ENCODE measurements at places on chromosomes 4 and X. TPM values are rescaled to one million over a fixed set of nuclear protein-coding genes. Genes with fewer than 3 reads are reported as not detected.

GRCh38 chrX:136961594-136962135, 72.1 kb downstream of the GPR101 start:
- DNase-seq, result no peak

Gene CC2D2A
- not detected for total RNA-seq

DNA sequence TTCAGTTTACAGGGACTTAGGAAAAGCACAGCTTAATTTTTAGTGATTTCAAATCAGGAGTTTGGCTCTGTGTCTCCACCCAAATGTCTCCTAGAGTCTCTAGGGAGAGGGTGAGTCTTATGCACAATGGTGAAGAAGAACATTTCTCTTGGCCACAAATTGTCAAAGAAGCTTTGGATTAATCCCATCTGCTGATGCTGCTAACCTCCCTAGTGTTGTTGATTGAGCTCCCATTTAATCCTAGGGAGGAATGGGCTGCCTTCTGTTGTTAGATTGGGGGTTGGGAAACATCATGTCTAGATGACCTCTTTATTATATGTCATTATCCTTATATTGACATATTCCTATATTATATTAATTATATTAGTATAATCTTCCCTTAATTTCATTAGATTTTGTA, 50.0 kb upstream of the PASD1 start:
- no peak for DNase-seq

Gene FGF13
- not detected for total RNA-seq

DNA sequence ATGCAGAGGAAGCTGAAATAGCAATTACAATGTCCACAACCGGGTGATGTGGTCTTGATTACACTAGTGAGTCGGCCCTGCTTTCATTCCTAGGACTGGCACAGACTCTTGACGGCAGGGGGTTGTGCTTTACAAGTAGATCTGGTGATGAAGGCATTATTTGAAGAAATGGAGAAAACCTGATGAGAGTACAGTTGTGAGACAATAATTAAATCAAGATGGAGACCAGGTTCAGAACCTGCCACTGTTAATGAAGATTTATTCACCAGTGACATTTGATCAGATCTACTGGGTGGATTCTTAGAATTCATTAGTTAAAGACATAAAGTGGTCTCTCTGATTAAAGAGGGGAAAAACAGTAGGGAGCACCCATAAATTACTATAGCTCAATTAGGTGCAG, 747.2 kb downstream of the STPG2 start:
- no peak for DNase-seq

Gene GLRA2
- total RNA-seq, result not detected

Gene HSFX3
- not detected for total RNA-seq

DNA sequence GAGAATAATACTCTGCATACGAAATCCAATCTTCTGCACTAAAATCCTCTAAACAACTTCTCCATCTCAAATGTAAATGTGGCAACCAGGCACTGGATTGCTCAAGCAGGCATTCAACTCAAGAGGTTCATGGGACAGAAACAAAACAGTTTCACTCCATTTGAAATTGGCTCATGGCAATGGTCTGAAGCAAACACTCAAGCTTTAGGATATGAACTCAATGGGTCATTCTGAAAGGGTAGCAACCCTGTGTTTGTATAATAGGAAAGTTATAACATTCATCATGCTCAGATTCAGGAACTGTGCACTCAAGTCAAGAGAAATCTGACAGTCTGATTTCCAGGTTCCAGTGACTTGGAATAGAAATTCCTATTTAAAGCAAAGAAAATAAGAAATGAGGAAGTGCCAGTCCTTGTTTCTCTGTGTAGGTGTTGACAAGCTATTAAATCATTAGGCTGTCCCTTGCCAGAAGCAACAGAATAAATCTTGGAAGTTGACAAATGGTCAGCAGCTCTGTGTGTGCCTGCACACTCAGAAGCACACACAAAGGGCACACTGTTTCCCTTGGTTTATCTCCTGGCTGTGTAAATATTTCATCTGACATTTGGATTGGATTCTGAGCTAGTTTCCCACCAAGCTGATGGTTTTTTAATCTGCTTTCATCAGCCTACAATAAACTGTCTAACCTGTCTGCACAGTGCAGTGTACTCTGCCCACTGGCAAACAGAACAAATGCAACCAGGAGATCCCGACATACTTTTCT, 75.9 kb upstream of the CITED1 start:
- DNase-seq, result no peak

DNA sequence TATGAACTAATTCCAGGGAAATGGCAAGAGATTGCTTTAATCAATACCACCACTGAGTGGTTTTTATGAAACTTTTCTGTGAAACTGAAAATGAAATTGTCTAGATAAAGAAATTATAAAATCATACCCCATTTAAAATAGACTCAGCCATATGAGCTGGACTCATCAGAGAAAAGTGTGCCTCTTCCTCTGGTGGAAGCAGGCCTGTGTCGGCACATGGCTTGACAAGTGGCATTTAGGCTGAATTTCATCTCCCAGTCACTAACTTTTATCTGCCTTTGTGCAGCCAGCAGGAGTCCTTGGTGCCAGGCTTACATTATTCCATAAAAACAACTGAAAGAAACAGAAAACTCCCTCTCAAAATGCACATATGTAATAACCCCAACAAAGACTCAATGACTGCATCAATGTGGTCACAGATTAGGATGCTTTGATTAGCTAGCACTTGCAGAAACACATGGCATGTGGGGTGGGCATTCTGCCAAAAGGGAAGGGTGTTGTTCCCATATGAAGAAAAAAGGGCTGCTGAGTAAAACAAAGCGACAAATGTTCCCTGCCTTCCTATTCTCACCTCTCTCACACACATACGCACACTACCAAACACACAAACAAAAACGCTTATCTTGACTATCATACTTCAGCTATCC, 232.3 kb downstream of the PABPC4L start:
- no peak for DNase-seq

- no peak for DNase-seq
Measured at GRCh38 chr4:94802091-94802490, 44.3 kb downstream of the BMPR1B start.

Gene PGAM4
- total RNA-seq, result 0.47 TPM

DNA sequence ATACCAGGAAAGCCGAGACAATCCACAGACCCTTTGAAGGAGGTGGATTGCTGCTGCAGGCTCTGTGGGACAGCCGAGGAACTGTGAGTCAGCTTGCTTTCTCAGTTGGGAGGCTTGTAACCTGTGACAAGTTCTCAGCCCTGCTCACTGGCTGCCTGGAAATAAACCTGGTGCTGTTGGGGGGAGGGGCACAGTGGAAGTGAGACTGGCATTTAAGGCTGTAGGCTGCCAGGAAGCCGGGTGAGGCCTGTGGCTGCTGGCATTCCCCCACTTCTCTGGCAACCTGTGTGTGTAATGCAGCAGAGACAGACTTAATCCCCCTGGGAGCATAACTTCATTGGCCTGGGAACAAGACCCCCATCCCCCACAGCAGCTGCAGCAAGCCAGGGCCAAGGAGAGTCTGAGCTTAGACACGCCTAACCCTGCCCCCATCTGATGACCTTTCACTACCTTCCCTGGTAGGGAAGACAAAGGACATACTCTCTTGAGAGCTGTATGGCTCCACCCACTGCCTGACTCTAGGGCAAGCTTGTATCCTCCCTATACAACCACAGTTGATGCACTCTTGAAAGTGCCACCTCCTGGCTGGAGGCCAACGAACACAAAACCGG, 64.1 kb downstream of the ALPK1 start:
- no peak for DNase-seq

Gene PLAC1
- total RNA-seq, result not detected

Gene IQSEC2
- total RNA-seq, result 0.26 TPM

- no peak for DNase-seq
Measured at GRCh38 chrX:23887451-23887850, 20.3 kb downstream of the APOO start.

DNA sequence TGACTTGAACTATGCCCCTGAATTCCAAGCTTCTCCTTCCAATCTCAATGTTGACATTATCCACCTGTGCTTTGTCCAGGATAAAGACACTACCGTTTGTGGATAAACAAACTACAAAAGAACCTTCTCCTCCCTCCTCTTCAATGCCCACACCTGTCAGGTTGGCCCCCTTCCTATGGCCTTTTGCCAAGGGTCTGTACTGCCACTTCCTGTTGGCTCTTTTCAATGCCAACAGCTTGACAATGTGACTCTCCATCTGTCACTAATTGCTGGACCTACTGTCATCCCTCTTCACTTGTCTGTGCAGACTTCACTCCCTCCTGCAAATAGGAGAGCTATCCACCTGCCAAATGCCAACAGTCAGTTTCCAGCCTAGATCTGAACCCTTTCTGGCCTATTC, 35.8 kb upstream of the MID1 start:
- DNase-seq, result no peak

- no peak for DNase-seq
Measured at GRCh38 chrX:110806145-110806544, 10.5 kb upstream of the CHRDL1 start.

DNA sequence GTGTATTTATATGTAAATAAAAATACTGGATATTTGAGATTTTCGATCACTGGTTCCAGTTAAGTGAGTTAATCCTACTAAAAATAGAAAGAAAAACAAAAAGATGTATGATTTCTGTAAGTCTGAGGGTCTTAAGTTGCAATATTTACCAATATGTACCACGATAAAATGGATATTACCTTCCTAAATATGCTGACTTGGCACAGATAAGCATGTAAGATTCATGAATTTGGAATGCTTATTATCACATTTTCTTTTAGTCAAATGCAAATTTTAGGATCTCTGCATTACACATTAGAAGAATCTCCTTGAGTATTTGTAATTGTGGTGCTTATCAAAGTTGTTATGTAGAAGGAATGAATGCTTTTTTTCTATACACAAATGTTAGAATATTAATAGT, 1018.3 kb upstream of the GRID2 start:
- DNase-seq, result no peak

Gene SSX7
- total RNA-seq, result not detected

Gene TMPRSS11B
- not detected for total RNA-seq

Gene S100P
- total RNA-seq, result 1.9 TPM

GRCh38 chrX:50881028-50881427, 29.5 kb upstream of the BMP15 start:
- DNase-seq, result no peak

Gene POF1B
- total RNA-seq, result 0.05 TPM

DNA sequence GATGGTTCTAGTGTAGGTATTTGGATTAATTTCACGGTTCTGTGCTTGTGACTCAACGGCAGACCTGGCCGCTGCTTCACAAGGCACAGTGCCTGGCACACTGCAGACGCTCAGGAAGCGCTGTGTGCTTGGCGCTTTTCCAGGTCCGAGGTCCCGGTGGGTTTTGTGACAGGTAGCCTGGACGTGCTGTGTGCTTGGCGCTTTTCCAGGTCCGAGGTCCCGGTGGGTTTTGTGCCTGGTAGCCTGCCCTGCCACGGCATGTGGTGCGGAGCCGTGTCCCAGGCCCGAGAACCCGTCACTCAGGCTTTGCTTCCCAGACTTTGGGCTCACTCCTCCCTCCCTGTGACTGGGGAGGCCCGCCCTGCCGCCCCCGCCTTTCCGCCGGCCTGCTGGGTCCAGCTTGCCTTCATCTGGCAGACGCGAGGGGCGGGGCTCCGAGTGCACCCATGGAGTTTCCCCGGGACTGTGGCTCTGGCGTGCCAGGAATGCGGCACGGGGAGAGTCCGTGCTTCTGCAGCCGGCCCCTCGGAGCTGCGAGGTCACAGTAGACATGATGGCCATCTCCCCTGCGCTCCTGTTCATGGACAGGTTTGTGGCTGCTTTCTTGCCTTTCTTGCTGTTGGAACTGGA, 44.2 kb downstream of the TBC1D14 start:
- no peak for DNase-seq

Gene TEX13C
- not detected for total RNA-seq

DNA sequence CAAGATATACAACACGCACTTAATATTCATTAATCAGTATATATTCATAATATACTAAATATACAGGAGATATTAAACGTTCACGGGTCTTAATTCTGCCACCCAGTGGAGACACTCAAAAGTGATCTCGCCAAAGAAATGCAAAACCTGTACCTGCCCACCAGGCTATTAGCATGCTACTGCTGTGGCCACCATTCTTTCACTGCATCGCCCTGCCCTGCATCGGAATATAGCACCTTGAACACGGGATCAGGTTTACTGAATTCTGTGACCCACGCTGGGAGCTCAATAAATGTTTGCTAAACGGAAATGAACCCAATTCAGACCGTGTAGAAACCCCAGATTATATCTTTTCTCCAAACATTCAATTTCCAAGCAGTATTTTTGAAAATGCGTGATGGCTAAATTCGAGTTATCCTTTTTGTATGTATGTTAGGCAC, 840 bp upstream of the CLCN3 start:
- DNase-seq, result peak; percentile 35

GRCh38 chrX:55107911-55108310, 19.1 kb downstream of the PAGE2 start:
- DNase-seq, result no peak

Gene RASL11B
- 1.6 TPM for total RNA-seq

Gene BBS12
- 6.2 TPM for total RNA-seq

Gene PNCK
- 0.15 TPM for total RNA-seq
